Left lung (tissue), 14 donors: ENCODE measurements at places on chromosomes 3 and 15.

GRCh38 chr3:195046441-195046840 is 224.5 kb downstream of the XXYLT1 start:
- H3K4me1 ChIP-seq: no peaks in the 10 kb centered on the region
- H3K4me3 ChIP-seq: no peak overlapping the region
- no peaks in the 10 kb centered on the region for H3K27me3 ChIP-seq

- no peak overlapping the region for H3K27ac ChIP-seq
- no peak overlapping the region for H3K4me3 ChIP-seq
- no peaks in the 10 kb centered on the region for H3K36me3 ChIP-seq
These were observed 94.6 kb upstream of the IQSEC1 start for GRCh38 chr3:13167829-13168228.

DNA sequence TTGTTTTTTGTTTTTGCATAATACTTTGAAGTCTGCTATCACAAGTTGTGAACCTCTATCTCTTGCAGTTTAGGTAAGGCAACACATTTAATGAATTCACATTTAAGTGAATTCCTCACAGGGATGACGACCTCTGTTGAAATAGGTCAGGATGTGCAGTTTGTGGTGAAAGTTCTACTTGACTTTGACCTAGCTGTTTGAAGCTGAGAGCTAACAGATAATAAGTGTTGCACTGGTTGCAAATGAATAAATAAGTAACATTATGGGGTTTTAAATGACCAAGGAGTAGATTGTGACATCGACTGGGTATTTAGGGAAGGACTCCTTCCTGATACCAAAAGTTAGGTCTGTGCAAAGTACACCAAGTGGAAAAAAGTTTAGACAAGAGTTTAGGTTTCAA is 23.9 kb downstream of the NIT2 start:
- no peak overlapping the region for H3K4me3 ChIP-seq
- no peaks in the 10 kb centered on the region for H3K27me3 ChIP-seq
- peaks cover 90% of the 10 kb centered on the region for H3K36me3 ChIP-seq

DNA sequence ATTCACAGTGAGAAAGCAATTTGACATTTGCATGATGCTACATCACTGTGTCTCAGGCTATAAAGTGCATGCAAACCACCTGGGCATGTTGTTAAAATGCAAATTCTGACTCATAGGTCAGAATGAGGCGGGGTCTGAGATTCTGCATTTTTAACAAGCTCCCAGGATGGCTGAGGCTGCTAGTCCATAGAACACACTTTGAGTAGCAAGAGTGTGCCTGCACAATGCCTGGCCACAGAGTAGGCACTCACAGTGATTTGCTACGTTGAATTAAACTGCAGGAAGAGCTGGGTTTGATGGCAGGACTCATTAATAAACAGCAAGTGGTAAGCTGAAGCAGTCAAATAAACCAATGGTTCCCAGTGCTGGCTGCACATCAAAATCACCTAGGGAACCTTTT is 48.1 kb downstream of the NTRK3 start:
- DNase-seq: no peak
- no peak overlapping the region for H3K4me3 ChIP-seq
- no peaks in the 10 kb centered on the region for H3K36me3 ChIP-seq
- H3K27ac ChIP-seq: no peak overlapping the region
- H3K27me3 ChIP-seq: no peaks in the 10 kb centered on the region

DNA sequence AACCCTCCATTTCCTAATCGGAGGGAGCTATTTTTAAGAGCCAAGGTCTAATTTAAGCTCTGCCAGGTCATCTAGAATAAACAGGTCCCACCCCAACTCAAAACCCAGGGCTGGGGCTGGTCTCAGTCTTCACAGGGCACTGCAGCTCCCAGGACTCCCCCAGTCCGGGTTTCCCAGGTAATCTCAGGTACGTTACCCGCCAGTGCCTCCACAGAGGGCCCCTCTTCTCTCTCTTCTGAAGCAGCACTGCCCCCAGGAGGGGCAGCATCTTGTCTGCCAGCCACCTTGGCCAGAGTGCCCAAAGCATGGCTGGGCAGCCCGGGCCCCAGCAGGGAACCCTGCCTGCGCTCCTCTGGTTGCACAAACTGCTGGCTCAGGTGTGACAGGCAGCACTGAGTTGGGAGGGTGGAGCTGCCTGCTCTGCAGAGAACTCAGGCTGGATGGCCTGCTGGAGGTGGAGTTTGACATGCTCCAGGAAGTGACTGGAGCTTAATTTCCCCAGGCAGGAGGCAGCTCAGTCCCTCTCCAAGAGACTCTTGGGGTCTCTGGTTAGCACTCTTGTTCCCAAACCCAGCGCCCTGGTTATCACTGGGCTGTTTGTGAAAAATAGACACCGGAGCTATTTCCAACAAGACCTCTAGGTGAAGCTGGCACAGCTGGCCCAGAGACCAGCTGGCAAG is at the start of gene PLA2G4F:
Gene PLA2G4F, minus strand, starts transcription at position 394 of the 680 bp plus-strand sequence. Its CDS starts 87 bp downstream, at position 307.
- H3K4me1 ChIP-seq: peaks cover 17% of the 10 kb centered on the region
- H3K27ac ChIP-seq: peak within 1 kb of the TSS; percentile 65
- H3K36me3 ChIP-seq: peaks cover 30% of the 10 kb centered on the region
- H3K27me3 ChIP-seq: no peaks in the 10 kb centered on the region
- peak within 1 kb of the TSS; percentile 24 for H3K4me3 ChIP-seq

GRCh38 chr15:78223396-78224022 is 10.9 kb downstream of the ACSBG1 start:
- H3K36me3 ChIP-seq: no peaks in the 10 kb centered on the region
- H3K27ac ChIP-seq: no peak overlapping the region
- DNase-seq: no peak
- no peak overlapping the region for H3K4me3 ChIP-seq
- H3K4me1 ChIP-seq: no peaks in the 10 kb centered on the region

DNA sequence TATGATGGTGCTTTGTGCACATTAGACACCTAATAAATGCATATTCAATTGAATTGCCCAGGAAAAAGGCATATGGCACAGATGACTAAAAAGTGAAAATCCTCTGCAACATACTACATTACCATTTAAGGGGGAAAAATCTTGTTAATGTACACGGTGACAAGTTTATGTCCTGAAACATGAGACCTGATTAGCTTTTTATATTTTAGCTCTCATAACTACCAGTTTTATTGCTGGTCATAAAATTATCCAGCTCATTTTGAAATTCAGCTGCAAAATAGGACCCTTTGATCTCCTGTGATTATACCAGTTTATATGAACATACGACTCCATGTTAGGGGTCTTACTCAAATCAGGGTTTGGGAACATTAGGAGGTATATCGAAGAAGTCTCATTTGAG is 684.6 kb upstream of the CCDC54 start:
- no peak overlapping the region for H3K4me3 ChIP-seq
- no peaks in the 10 kb centered on the region for H3K4me1 ChIP-seq
- no peaks in the 10 kb centered on the region for H3K27me3 ChIP-seq
- DNase-seq: no peak
- no peak overlapping the region for H3K27ac ChIP-seq

DNA sequence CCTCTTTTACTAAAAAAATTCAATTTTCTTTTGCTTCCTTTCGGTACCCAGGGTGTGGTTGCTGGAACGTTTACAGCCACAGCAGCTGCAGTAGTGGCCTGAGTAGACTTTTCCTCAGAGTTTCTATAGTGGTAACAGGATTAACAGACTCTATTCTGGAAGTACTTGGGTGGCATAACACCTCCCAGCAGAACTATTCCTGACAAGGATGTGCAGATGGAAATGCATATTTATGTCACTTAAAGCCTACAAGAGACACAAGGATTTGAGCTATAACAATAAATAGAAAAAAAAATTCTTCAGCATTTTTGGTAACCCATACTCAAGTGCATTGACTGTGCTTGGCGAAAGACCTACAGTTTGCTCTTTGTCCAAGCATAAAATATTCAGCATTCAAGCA is 94.0 kb downstream of the MDFIC2 start:
- H3K4me1 ChIP-seq: no peaks in the 10 kb centered on the region
- DNase-seq: no peak
- no peak overlapping the region for H3K4me3 ChIP-seq
- no peaks in the 10 kb centered on the region for H3K36me3 ChIP-seq
- no peaks in the 10 kb centered on the region for H3K27me3 ChIP-seq

DNA sequence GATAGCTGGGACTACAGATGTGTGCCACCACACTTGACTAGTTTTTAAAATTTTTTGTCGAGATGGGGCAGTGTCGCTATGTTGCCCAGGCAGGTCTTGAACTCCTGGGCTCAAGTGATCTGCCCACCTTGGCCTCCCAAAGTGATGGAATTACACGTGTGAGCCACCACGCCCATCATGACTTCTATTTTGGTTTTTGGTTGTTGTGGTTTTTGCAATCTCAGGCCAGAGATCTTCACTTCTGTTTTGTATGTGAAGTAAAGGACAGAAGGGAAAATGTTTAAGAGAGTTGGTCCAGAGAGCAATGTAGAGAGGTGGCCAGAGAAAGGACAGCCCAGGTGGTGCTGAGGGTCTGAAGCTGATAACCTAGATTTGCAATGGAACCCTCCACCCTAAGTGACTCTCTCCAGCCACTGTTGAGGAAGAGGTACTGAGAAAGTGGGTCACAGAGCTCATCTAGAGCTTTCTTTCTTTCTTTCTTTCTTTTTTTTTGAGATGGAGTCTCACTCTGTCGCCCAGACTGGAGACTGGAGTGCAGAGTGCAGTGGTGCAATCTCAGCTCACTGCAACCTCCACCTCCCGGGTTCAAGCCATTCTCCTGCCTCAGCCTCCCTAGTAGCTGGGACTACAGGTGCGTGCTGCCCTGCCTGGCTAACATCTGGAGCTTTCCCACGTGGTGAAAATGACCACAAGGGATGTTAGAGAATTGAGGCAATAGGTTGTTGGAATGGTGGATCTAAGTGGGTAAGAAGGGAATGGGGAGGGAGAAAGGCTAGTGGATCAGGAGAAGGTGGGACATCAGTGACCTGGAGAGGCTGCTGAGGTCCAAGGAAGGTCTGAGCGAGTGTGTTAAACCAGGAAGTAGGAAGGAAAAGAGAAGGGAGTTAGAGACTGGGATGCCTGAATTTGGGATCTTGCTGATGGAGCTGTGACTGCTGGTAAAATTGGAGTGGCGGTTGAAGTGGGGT is 22.4 kb upstream of the SEMA4B start:
- H3K4me3 ChIP-seq: no peak overlapping the region
- peaks cover 10% of the 10 kb centered on the region for H3K4me1 ChIP-seq
- H3K36me3 ChIP-seq: no peaks in the 10 kb centered on the region
- DNase-seq: no peak
- H3K27me3 ChIP-seq: no peaks in the 10 kb centered on the region
- no peak overlapping the region for H3K27ac ChIP-seq

DNA sequence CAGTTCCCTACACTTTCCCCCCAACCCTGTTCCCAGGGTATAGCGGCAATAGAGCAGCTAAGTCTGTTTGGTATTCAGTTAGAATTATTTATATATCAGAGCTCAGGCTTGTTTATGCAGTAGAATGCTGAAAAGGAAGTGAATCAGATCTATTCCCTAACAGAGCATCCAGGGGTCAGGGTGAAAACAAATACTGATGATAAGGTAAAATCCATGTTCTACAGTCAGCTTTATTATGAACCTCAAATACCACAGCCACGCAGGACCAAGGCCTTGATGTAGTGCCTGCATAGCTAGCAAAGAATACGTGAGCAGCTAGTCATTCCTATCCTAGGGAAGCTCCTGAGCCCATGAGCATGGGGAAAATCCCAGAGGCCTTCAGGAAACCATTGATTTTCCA is 229.7 kb upstream of the ICE2 start:
- no peak overlapping the region for H3K27ac ChIP-seq
- H3K4me3 ChIP-seq: no peak overlapping the region
- no peak for DNase-seq
- H3K4me1 ChIP-seq: peaks cover 12% of the 10 kb centered on the region
- no peaks in the 10 kb centered on the region for H3K27me3 ChIP-seq
